ENCODE measurements at places on chromosomes 5 and 9.

DNA sequence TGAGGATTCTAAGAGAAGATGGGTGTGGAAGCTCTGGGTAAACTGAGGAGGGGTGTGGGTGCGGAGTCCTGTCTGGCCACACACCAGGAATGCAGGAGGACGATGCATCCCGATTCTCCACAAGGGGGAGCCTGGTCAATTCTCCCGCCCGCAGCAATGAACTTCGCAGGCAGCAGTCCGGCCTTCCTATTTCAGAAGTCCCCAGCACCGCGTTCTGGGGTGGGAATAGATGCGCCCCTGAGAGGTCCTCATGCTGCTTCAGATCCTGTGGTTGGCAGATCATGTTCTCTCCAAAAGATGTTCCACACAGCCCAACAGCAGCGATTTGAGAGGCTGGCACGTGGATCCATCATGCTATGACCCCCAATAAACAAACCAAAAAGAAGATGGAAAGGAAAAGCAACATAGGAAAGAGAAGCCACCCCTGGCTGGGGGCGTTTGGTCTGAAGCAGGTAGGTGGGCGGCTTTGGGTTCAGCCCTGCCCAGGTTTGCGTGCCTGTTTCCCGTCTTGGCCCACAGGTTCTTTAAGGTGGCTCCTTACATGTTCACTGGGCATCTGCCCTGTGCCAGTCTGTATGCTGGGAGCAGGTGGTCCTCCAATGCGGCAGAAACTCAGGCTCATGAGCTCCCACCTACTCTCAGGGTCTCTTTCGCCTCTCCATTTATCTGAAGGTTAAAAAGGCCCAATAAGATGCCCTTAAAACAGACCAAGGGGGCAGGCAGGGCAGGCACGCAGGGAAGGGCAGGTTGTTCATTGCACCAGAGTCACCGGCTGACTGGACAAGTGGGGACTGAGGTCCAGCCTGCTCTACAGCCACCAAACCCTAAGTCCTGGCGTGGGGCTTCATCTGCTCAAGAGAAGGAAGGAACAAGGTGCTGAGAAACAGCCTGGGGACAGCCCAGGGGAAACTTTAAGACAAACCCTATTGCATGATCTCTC, 171.6 kb downstream of the PAX5 start:
- DNase-seq = no peak

DNA sequence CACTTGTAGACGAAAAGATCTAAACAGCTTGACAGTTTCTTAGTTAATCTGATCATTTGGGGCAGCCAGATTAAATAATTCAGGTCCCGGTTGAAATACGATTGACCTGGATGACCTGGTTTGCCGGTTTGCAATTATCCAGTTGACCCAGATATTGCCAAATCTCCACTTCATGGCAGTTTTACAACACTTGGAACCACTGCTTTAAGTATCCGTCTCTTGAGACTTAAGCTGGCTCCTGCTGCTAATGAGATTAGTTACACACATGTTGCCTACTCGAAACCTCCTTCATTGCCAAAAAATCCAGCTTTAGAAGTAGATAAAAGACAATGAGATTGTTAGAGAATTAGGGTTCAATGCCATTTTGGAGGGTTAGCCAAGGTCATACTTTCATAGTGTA, 136.2 kb upstream of the HAPLN1 start:
- no peak for DNase-seq

- no peak for DNase-seq
Measured at GRCh38 chr5:22612928-22613327, 240.2 kb downstream of the CDH12 start.

DNA sequence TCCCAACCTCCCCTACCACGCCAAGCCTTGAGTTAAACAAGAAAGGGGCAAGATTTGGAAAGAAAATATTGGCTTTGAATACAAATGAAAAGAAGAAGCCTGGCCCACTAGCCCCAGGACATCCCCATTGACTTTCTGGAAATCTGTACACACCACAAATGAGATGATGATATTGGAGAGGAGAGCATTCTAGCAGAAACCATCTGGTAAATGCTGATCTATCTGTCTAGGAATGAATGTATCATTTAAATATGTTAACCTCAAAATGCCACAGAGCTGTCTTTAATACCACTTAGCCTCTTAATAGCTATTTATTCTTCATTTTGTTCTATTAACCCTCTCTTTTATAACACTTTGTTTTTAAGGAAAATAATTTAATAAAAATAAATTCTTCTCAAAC, 270.2 kb upstream of the PDE4D start:
- DNase-seq = no peak

GRCh38 chr5:146052780-146053179, 52.6 kb downstream of the PLAC8L1 start:
- no peak for DNase-seq

- no peak for DNase-seq
Measured at GRCh38 chr9:111301195-111301594, 28.8 kb downstream of the OR2K2 start.

DNA sequence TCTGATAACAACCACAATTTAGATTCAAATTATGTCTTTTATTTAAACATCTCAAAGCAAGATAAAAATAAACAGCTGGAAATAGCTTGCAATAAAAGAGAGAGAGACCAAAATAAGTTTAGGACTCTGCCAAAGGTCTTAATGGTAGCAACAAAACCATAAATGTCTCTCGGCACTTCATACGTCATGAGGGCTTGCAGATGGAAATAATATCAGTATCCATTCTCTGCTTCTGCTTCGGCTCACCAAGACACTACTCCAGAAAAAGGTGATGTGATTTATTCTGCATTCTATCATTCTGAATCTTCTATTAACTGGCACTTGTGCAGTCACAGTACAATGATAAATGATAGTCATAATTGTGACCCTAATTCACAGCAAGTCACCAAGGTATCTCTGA, 56.1 kb downstream of the EBF1 start:
- no peak for DNase-seq

DNA sequence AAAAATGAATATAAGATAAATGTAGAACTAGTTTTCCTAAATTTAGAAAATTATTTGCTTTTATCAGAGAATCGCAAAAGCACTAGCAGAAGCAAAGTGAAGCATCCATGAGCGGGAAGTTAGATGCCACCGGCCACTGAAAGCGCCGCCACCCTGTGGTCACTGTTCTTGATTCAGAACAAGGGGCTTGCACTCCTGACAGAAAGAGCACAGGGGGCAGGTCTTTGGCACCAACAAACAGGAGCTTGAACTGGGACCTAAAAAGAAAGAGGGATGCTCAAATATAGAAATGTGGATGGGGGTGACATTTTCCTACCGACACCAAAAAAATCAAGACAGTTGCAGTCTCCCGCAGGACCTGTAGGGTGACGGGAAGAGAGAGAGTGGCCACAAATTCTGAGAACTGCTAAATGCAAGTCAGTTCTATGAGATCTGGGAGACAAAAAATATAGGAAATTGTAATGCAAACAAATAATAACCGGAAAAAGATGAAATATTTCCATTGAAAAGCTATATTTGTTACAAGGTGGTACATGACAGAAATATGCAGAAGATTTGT, 144.3 kb downstream of the CDH12 start:
- DNase-seq = no peak

GRCh38 chr5:130282049-130282448, 377.8 kb downstream of the CHSY3 start:
- DNase-seq = no peak

GRCh38 chr9:114072184-114073140, 5.6 kb downstream of the AMBP start:
- no peak for DNase-seq

DNA sequence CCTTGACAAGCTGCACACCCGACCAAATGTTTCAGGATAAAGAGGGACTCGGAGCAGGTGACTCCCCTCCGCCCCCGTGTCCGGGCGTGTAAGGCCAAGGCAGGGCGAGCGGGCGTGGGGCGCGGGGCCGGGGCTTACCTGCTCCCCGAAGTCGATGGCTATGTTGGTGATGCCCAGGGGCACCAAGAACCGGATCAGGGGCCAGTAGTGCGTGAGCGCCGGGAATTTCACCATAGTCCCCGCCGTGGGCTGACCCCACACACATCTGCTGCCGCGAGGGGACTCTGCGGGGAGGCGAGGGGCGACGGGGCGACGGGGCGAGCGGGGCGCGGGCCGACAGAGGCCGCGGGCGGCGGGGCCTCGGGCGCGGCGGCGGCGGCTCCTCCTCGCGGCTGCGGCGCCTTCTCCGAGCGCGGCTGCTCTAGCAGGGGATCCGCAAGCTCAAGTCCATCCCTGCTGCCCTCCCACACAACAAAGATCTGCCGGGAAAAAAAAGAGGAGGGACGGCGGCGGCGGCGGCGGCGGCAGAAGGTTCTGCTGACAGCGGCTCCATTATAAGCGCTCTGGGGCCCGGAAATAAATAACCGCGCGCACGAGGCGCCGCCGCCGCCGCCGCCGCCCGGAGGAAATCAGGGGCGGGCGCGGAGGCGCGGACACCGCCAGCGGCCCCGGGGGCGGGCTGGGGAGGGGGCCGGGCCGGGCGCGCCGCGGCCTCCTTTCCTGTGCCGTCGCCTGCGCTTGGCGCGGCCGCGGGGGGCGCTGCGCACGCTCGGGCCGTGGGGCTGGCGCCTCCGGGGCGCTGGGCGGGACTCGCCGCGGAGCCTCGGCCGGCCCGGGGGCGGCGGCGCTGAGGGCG, at the start of gene ANKH:
Gene ANKH, minus strand, starts transcription at position 565 of the 856 bp plus-strand sequence. Its CDS starts 331 bp downstream, at position 234.
- peak; percentile 88 for DNase-seq

GRCh38 chr5:156367597-156367996, 40.6 kb downstream of the SGCD start:
- no peak for DNase-seq

DNA sequence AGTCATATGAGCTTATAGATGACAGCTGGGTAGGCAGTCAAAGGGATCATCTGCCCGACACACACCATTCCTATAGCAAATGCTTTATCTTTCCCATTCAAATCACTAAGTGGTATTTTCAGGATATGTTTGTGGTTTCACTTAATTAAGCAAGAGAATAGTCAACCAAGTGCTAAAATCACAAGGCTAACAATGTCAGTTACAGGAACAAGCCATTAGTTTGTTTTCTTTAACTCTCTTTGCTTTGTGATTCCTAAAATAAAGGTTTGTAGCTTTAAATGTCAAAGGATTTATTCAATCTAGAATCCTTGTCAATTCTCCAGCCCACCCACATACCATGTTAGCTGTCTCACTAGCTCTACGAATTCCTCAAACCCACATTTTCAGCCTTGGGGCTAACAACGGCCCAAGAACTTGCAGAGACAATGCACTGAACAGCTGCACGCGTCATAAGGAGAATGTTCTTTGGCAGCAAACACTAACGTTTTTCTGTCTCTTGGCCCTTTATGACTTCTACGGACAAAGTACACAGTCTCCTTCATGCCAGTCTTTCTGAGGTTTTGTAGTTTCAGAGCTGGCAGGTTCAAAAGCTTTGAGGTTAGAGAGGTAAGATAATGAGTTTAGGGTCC, 56.6 kb downstream of the ELAVL2 start:
- DNase-seq = no peak

GRCh38 chr9:2359891-2360471, 261.6 kb upstream of the VLDLR start:
- DNase-seq = no peak

DNA sequence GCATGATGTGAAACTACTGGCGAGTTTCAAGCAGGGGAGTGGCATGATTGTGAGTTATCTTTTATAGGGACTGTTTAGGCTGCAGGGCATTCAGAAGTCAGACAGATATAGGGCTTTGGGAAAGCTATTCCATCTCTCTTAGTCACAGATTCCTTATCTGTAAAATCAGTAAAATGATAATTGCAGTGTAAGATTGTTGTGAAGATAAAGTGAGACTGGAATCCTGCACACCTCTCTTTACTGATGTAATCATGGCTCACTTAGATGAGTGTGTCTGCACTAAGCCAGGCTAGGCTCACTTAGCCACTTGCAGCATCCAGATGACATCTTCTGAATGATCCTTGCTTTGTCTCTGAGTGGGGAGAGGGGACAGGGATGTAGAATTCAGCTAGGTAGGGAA, 81.8 kb upstream of the MAMDC2 start:
- DNase-seq = no peak

- no peak for DNase-seq
Measured at GRCh38 chr9:12933957-12934356, 159.1 kb downstream of the LURAP1L start.

DNA sequence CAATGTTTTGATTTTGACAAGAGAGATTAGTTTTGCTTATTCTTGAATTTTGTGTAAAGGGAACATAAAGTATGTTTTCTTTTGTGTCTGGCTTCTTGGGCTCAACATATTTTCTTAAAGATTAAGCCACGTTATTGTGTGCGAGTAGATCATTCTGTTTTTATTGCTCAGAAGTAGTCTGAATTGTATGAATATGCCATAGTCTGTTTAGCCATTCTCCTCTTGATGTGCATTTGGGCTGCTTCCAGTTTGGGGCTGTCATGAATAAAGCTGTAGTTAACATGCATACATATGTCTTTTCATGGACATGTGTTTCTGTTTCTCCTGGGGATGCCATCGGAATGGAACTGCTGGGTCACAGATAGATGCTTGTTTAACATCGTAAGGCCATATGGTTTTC, 198.9 kb downstream of the FANCC start:
- no peak for DNase-seq

GRCh38 chr5:14263699-14264098, 120.6 kb downstream of the TRIO start:
- no peak for DNase-seq
